ENCODE measurements at places on chromosomes 7 and 10.
A peak's percentile ranks its signal among the peaks of the same experiment; 100 is the strongest.

DNA sequence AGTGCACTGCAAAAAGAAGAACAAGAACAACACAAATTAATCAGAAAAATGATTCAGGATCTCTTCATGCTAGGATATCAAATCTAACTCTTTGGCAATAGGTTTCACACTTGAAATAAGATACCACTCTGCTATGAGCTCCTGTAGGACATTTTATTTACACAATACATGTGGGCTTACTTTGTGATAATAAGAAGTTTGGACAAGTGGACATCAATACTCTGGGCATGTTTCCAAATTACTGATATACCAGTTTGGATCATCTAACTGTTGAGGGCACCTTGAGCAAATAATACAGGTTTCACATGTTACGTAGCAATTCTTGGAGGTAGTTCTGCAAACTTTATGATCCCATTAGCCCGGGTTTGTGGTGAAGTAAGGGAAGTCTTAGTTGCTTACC, 59.8 kb downstream of the CPVL start:
- DNase-seq, result peak; percentile 96

DNA sequence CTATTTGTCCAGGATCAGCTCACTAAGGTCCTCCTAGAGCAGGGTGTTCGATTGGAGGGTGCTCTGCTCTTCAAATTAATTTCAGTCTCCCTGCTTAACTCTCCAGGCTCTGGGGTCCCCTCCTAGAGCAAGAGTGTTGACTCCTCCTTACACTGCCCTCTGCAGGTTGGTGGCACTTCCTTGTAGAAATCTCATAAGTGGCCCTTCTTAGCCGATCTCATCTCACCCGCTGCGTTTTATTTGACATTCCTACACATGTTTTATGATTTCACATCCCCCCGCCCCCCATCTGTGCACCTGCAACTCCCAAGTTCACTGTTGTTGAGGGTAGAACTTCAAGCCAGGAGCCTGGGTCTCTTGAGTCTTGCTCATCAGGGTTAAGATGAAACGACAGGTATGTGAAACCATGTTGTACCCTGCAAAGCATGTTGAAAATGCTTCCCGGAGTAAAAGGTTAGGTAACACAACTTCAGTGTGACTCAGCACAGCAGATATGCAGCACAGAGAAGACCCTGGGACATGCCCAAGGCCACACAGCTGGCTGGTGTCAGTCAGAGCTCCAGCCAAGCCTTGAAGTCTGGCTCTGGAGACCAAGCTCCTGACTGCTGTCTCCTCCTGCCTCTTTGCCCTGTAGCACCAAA, 171.2 kb downstream of the PRKAG2 start:
- DNase-seq, result peak; percentile 45

DNA sequence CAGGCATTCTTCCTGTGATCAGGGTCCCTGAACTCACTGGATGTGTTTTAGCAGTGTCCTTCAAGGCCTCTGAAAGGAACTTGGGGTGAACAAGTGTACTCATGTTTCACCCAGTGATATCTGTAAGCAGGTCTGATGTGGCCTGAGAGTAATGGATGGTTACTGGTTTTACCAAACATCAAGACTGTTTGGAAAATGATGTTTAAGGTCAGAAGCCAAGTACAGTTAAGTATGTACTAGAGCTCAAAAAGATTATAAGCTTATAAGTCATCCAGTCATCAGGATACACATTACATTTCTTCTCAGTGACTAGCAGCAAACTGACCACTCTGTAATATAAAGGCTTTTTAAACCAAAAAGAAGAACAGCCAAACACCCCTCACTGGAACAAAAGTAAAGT, 79.8 kb upstream of the PTN start:
- no peak for DNase-seq

DNA sequence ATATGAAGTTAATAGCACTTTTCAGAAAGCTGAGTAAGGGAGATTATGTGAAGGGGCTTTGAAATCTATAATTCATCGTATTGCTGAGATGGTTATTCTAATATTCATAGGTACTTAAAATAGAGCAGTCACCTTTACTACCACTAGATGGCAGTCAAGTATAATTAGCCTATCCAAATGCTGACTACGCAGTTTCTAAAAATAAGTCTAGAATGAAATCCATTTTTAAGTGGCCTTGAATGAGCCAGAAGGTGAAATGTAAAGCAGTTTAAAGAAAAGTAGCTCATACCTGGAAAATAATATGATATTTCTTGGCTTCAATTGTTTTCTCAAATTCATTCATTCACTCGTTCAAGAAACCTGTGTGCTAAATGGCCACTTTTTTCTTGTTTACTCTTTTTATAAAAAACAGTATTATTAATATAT, 1277.1 kb downstream of the GATA3 start:
- DNase-seq, result peak; percentile 71

DNA sequence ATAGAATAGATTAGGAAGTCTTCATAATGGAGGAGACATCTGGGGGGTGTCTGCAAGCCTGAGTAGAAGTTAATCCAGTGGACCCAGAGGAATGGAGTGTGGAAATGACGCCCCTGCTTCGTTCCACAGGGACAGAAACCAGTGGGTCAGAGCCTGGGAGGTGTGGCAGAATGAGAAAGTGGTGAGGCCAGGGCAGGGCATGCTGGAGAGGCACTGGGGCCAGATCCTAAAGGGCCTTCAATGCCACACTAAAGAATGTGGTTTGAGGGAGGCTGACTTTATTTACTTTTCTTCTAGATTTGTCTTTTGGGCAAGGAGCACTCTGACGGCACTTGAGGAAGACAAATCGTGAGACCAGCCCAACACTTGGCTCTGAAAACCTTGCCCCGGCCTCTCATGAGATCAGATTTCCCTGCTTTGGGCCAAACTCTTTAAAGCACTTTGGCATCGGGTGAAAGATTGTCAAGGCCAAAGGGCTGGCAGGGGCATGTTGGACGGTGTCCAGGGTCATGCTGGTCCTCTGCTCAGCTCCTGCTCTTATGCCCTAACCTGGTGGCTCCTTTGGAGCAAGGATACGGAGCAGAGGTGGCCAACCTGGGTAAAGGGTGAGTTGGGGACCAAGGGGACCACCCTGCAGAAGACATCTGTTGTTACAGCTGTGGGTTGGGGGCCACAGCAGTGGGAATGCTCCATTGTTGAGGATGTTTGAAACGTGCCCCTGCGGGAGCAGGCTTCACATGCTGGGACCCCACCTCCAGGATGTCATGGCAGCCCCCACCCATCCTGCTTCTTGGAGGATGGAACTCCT, 157.0 kb upstream of the ZMIZ1 start:
- no peak for DNase-seq

- no peak for DNase-seq
Observed at GRCh38 chr7:74282748-74283459, 6.3 kb upstream of the CLIP2 start.

- DNase-seq, result peak; percentile 75
Observed at GRCh38 chr10:24382045-24382444, 173.1 kb downstream of the KIAA1217 start.

DNA sequence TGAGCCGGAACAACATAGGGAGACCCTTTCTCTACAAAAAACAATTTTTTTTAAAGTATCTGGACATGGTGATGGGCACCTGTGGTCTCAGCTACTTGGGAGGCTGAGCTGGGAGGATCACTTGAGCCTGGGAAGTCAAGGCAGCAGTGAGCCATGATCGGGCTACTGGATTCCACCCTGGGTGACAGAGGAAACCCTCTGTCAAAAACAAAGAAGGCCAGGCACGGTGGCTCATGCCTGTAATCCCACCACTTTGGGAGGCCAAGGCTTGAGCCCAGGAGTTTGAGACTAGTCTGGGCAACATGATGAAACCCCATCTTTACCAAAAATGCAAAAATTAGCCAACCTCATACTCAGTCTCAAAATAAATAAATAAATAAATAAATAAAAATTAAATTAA, 19.9 kb upstream of the ZCCHC24 start:
- DNase-seq, result no peak

- DNase-seq, result peak; percentile 32
Observed at GRCh38 chr7:101632641-101633040, 3.5 kb upstream of the MYL10 start.

- DNase-seq, result no peak
Observed at GRCh38 chr10:88027570-88027969, 164.1 kb downstream of the PTEN start.

DNA sequence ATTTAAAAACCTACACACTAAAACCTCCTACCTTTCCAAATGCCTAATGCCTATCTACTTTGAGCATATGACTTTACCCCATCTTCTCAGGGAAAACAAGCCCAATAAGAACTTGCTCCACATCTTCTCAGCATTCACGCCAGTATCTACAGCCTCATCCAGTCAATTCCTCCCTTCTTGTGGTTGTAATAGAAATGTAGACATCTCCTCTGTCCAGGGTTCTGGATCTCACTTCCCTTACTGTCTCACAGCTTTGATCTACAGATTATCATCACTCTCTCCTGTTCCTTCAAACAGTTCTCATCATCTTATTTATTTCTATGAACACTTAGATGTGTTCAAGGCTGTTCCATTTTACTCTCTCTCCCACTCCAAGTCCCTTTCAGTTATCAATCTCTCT, 70.4 kb upstream of the NOBOX start:
- DNase-seq, result no peak

- no peak for DNase-seq
Observed at GRCh38 chr10:3660753-3661152, 124.3 kb downstream of the KLF6 start.

DNA sequence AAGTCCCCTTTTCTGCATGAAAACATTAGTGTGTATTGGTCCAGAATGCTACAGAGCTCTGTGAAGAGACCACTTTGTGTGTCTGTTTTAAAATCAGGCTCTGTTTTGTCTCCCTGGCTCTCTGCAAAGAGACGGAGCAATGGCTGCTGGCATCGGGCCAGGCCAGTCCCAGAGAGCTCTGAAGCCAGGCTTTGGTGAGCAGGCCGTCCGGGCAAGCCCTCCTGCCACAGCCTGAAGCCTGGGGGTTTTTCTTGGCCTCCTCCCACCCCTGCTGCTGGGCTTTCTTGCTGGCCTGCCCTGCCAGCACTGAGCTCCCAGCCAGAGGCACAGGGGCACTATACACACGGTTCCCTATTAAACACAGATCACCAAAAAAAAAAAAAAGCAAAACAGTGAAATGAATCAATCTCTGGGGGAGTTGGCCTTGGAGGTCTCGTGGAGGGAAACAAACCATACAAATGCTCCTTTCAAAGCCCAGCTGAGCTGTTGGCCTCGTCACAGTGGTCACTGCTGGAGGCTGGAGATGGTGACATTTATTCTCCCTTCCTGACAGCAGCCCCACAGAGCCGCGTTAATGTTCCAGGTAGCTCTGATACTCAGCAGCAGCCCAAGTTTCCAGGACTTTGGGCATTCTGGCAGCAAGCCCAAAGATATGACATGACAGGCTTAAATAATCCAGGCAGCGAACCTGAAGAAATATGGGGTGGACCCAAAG, 237.2 kb downstream of the TCF7L2 start:
- no peak for DNase-seq

DNA sequence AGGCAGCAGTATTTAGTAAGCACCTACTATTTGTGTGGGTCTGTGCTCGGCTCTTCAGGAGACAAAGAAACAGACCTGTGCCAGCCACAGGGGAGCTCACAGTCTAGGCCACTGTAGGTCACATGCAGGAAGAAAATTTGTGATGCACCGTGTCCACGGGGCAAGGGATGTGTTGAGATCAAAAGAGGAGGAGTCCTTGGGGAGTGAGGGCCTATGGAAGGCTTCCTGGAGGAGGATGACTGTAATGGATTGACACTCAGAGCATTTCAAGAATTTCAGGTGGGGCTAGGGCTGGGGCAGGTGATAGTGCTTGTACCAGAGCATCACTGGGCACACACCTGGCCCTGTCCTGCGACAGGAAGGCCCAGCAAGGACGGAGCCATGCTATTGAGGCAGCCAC, 102.7 kb downstream of the ZMIZ1 start:
- no peak for DNase-seq

GRCh38 chr7:108158776-108159175, 28.6 kb upstream of the LAMB4 start:
- no peak for DNase-seq

GRCh38 chr7:138460176-138460648, at the start of gene TRIM24:
Gene TRIM24 (plus strand): TSS chr7:138460259. CDS start chr7:138460549, 290 bp downstream.
- DNase-seq, result peak; percentile 100

DNA sequence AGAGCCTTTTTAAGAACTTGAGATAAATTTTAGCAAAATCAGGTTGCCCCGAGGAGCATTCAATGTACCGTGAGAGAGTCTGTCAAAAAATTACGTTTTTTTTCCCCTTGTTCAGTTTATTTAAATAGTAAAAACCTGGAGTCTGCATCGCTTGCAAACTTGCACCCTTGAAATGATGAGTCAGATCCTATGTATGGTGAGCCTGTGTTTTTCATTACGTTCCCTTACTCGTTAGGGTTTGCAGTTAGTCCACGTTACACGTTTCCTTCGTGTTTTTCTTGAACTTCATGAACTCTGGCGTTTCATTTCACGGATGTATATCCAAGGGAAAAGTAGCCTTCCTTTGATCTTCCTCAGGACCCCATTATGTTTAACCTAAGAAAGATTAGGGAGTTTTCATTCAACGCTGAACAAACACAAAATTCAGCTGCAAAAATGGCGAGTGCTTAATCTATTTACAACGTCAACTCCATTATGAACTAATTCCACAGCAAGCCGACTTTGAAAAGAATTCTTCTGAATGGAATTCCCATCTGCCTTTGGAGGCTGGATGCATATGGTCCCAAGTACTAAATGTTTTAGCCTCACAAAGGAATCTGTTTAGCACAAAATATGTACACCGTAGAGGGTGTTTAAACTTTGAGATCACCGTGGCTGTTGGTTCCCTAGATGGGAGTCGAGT, 182.4 kb downstream of the MYOF start:
- no peak for DNase-seq

DNA sequence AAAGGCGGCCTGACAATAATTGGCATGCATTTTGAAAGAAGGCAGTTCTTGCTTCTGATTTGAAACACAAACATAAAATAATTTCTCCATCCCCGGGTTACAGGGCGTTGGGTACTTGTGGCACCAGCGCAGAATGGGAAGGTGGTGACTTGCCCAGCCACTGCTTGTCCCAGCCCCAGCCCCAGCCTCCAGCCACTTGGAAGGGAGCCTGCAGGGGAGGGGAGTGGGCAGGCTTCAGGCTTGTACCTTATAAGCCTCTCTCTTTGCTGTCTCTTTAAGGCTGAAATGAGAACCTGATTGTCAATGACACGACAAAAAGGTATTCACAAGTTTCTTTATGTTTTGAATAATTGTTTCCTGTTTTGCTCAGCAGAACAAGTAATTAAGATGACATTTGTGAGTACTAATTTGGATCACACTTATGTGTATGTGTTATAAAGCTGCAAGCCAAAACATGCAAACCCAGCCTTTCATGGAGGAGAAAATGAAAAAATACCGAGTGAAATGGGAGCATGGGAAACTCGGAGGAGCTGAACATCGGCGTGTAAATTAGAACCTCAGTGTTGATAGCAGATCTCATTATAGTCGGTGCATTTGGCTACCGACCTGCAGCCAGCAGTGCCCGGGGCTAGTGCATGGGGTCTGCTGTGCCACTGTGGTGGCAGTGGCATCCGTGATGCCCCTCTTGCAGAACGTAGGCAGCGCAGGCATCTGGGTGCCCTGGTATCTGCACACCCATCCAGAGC, 129.9 kb downstream of the EBF3 start:
- no peak for DNase-seq

DNA sequence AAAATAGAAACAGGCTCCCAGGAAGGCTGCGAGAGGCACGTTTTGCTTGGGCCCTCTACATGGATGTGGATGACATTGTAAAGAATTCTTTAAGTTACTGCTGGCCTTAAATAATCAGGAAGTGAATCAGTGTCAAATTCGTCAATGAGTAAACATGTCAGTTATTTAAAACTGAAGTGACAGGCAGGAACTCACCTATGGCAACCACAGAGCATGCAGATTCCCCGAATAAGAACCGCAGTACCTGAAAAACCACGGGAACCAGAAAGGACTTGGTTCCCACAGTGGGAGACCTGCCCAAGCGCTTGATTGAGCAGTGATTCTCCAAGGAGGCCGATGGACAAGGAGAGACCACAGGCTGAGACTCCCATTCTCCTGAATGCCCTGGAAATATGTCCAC, 351.2 kb upstream of the AKR1E2 start:
- DNase-seq, result no peak
